ENCODE measurements at places on chromosomes 1 and 21.

DNA sequence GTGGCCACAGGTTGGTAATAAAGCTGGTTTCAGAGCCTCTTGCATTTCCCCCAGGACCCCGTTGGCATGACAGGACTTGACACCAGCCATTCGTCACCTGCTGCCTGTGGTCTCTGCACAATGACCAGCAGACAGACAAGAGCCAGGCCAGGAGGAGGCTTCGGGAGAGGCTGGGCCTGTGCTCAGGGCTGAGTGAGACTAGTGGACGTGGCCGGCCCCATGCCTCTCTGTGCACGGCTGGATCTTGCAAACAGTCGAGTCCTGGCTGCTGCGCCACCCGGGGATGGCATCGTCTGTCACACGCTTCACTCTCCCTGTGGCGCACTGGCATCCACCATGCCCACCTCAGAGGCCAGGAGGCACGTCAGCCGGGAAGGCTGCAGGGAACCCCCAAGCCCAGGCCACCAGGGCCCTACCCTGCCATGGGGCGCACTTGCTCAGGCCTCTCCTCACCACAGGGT is 177.4 kb upstream of the ARHGEF16 start:
- DNase-seq: no peak

DNA sequence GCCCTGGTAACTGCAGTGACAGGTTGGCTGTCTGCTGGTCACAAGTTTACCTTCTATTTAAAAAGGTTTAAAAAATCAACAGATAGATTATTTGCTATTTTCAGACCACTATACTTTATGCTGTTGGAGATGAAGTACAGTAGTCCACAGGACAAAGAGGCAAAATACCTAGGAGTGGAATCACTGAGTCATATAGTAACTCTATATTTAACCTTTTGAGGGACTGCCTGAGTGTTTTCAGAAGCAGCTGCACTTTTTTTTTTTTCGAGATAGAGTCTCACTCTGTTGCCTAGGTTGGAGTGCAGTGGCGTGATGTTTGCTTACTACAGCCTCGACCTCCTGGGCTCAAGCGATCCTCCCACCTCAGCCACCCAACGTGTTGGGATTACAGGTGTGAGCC is 11.7 kb downstream of the CNIH4 start:
- DNase-seq: no peak

DNA sequence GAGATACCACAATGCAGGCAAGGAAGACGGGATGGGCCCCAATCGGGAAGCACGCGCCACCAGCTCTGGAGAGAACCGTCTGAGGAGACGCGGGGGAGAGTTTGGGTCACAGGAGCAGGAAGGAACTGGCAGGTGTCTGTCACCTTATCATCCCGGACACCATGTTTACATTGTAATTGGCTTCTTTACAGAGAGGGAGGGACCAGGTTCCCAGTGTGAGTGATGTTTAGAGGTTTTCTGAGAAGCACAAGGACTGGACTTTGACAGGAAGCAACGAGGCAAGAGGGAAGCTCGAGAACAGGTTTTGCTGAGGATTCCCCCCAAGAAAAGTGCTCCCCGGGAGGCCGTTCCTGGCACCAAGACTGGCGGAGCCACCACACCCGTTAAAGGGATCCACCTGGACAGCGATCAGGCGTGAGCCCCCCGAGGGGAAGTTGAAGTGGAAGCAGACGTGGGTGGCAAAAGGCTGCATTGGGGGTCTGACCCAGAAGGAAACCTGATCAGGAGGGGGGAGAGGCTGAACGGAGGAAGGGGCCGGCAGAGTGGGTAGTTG is 957 bp downstream of the EPS15 start:
- peak; percentile 68 for DNase-seq

- no peak for DNase-seq
These were observed 9.5 kb downstream of the PLXNA2 start for GRCh38 chr1:208234721-208235120.

DNA sequence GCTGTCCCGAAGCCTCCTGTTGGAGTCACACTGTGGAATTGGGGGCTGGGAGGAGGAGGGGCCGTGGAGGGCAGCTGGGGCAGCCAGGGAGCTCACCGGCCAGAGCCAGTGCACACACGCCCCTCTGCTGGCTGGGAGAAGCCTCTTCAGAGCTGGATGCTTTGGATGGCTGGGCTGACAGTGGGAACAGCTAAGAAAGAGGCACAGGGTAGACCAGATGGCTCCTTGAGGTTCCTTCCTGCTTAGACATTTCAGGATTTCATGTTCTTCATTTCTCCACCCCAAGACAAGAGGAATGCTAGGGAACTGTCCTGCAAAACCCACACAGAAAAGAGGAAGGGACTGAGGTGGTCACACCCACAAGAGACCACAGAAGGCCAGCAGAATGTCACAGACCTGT is 254.8 kb upstream of the VAMP3 start:
- DNase-seq: no peak

GRCh38 chr1:26788836-26789611 is 1.3 kb downstream of the PIGV start:
- DNase-seq: peak; percentile 96

- DNase-seq: no peak
These were observed 8.2 kb downstream of the GOLPH3L start for GRCh38 chr1:150688763-150689162.

- DNase-seq: no peak
These were observed 19.2 kb downstream of the S100A7 start for GRCh38 chr1:153441238-153441755.

- peak; percentile 18 for DNase-seq
These were observed 45.3 kb downstream of the PKP1 start for GRCh38 chr1:201328576-201328975.

DNA sequence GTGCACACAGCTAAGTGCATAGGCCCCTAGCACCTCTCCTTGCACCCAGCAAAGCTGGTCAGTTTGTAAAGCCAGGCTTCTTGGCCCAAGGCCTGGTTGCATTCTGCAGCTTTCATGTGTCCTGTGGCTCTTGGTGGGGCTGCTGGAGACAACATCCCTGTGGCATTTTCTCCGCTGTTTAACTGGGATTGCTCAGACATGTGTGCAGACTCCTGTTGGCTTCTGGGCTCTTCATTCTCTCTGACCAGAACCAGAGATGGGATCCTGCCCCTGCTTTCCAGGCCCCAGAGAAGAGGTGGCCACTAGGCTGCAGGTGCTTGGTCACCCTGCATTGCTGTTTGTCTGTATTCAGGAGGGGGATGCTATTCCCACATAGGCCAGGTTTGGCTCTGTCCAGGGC is 50.8 kb downstream of the FAM78B start:
- no peak for DNase-seq

DNA sequence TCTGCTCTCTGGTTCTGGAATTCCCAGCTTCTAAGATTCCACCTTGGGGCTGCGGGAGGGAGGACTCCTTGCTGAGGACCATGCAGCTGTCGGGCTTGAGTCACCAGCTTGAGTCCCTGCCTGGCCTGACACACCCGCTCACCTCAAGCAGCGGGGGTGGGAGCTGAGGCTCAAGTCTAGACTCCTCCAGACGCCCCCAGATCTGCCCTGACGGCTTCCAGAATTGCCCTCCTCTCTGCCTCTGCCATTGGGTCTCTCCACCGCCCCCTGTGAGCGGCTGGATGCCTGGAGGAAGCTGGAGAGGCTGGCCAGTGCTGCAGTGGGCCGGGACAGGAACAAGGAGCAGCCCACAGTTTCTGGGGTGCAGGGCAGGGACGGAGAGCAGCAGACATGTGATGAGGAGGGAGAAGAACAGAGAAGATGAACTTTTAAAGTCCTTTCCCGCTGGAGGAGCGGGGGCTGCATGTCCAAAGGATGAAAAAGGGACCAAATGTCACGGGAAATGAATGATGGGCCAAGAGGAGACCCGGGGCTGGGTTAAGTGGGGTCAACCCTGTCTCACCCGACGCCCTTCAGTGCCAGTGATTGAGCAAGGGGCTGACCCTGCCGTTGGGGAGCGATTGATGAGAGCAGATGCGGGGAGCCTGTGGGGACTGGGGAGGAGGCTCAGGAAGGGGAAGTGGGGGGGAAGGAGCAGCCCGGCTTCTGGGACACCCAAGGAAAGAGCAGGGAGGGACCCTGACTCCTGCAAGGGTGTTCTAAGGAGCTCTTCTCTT is 13.5 kb downstream of the CRABP2 start:
- no peak for DNase-seq

DNA sequence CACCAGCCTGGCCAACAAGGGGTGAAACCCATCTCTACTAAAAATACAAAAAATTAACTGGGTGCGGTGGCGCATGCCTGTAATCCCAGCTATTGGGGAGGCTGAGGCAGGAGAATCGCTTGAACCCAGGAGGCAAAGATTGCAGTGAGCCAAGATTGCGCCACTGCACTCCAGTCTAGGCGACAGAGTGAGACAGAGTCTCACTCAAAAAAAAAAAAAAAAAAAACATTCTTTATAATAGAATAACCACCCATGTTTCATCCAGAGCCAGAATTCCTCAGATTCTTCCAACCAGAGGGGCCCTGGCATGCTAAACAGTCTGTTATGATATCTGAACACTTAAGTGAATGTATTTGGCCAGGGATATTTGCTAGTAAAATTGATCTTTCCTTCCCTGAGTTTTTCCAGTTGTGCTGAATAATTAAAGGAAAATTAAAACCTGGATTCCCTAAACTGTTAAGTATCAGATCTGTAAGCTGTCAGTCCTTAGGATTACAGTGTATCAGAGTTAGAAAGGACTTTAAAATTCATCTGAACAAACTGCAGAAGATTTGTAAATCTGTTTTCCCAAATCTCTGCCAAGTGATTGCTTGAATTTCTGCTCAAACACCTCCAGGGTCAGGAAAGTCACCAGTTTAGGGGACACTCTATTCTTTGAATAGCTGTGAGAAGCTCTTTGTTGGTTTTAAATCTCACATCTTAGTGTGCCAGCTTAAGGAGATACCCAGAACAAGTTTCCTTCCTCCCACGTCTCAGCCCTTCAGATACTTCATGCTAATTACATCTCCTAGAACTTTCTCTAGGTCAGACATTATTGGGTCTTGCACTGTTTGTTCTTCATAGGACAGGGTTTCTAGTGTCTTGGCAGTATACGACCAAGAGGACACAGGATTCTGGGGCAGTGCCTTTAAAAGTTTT is 84.6 kb upstream of the BMP8A start:
- DNase-seq: no peak

GRCh38 chr1:56464294-56464693 is 115.1 kb downstream of the PLPP3 start:
- DNase-seq: no peak

DNA sequence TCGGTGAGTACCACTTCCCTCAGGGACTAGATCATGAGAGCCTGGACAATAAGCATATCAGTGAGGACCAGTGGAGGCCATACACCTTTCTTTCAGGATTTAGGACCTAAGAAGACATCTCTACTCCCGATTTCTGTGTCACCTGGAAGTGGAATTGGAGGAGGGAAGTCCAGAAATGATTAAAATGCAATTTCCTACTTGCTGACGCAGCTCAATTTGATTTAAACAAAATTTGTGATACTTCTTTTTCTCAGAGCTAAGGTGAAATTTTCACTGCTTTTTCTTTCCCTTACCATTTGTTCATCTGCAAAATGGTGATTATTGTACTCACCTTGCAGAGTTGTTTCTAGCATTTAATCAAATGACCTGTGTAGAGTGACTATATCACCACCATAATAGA is 38.8 kb upstream of the BTG3 start:
- DNase-seq: no peak

DNA sequence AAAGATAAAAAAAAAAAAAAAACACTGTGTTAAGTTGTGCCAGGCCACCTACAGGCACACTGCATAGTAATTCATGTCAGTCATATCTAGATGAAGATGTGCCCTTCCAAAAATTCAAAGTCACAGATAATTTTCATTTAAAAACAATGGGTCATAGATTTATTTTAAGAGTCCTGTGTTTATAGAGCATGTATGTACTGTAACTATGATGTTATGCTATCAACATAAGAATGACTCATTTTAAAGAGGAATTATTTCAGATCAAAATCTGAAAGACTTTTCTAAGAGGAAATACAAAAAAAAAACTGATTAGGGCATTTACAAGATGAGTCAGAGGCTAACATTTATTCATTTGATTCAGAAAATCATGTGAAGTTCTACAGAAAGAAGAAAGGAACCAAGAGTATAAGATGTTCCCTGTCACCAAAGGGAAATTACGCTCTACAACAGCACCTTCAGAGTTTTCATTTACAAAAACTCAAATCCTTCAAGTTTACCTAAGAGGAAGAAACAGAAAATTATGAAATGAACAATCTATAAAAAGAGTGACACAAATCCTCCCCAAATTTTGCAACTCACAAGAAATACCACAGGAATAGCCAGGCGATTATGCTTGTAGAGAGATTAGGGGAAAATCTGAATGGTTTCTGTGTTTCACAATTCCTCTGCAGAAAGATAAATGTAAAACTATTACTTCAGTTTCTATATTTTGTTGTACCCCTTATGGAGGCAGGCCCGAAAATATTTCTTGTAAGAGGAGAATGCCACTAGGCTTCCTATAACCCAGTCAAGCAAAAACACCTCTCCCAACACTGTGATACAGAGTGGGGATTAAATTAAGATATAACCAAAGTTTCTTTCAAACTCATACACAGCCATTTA is 13.8 kb downstream of the TP53BP2 start:
- no peak for DNase-seq

GRCh38 chr1:8031176-8031785 is 5.2 kb upstream of the ERRFI1 start:
- DNase-seq: no peak

GRCh38 chr1:57470036-57470435 is 46.2 kb upstream of the DAB1 start:
- no peak for DNase-seq

- no peak for DNase-seq
These were observed 98.9 kb upstream of the SLC44A3 start for GRCh38 chr1:94721240-94721639.

DNA sequence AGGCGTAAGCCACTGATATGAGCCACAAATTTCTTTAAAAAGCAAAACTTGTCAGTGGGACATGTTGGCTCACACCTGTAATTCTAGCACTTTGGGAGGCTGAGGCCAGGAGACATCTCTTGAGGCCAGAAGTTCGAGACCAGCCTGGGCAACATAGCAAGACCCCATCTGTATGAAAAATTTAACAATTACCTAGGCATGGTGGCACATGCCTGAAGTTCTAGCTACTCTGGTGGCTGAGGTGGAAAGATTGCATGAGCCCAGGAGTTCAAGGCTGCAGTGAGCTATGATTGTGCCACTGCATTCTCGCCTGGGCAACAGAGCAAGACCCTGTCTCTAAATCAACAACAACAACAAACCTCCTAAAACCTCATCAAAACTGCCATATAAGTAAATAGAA is 147.6 kb upstream of the BARHL2 start:
- DNase-seq: no peak

GRCh38 chr21:40166291-40166843 is 299.1 kb downstream of the PCP4 start:
- DNase-seq: no peak

DNA sequence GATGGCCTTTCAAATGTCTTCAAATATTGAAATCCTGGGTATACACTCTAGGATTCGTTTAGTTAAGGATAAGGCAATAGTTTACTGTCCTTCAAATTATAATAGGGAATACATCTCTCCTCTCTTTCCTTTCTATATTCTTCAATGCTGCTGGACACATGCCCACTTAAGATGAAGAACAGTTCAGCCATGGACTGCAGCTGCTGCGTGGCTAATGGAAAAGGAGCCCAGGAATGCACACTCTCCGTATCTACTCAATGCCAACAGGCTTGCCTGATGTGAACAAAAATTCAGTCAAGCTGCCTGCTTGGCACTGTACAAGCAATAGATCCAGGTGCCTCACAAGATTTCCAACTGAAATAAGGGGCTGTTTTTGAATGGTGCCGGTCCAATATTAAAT is 321.2 kb upstream of the LYPLAL1 start:
- no peak for DNase-seq

All from sigmoid colon (tissue), 7 donors.